Stimulated activated CD8-positive, alpha-beta memory T cell treated with anti-CD3 and anti-CD28 coated beads, Interleukin-15, amount 100 ng/mL, for 1 hour (primary cell): ENCODE measurements at places on chromosomes 2 and 18.

DNA sequence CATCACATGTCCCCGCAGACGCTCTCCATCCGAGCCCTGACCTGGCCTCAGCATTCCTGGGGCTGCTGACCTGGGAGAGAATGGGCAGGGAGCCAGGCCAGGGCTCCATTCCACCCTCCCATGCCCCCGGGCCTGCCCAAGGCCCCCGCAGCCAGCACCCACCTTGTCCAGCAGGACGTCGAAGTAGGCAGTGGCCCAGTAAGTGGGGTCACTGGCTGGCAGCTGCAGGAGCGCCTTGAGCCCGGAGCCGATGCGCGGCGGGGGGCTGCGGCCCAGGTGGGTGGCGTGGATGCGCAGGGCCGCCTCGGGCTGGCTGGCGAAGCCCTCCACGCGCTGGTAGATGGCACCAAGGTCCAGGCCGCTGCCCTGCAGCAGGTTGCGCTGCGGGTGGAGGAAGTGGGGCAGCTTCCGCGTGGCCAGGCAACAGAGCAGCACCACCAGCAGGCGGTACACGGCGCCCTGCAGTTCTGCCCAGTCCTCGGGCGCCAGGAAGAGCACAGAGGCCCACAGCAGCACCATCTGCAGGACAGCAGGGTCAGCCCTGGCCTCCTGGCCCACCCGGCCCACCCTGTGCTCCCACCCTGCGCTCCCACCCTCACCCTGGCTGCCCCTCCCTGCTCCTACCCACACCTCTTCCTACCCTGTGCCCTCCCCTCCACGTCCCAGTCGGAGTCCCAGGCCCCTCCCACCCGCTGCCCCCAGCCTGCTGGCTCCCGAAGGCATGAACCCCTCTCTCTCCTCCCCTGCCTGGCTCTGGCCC, 7.6 kb downstream of the MAB21L4 start:
- DNase-seq, result no peak

GRCh38 chr2:44730593-44730992, 210.9 kb upstream of the SIX3 start:
- no peak for DNase-seq

DNA sequence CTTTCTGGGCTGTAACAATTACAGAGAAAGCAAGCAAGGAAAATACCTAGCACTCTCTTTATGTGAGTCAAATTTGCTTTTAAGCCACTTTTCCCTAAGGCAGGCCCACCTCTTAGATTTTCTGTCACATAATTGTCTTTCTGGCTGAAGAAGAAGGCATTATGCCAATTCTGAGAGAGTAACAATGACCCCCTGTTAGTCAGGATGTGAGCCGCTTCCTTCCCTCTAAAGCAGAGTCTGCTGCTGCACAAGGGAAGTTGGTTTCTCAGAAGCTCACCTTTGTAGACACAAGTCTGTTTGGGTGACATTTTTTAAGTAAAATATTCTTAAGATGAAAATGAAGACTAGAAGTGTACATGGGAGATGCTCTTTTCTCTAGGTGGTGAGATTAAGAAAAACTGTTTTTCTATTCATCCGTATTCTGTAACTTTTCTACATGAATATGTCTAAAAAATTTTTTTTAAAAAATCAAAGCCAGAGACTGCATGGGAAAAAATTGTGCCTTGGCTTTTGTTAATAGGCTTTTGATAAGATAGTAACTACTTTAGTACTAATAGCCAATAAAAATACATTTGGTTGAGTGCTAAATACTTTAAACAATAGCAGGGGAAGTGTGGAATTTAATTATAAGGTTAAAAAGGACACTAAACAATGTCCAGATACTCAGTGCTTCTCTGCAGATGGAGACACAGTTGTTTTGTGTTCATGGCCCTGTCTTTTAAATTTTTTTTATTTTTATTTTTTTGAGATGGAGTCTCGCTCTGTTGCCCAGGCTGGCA, 33.4 kb upstream of the VPS54 start:
- DNase-seq, result no peak

GRCh38 chr2:14998546-14998945, 366.0 kb downstream of the LRATD1 start:
- DNase-seq, result no peak

DNA sequence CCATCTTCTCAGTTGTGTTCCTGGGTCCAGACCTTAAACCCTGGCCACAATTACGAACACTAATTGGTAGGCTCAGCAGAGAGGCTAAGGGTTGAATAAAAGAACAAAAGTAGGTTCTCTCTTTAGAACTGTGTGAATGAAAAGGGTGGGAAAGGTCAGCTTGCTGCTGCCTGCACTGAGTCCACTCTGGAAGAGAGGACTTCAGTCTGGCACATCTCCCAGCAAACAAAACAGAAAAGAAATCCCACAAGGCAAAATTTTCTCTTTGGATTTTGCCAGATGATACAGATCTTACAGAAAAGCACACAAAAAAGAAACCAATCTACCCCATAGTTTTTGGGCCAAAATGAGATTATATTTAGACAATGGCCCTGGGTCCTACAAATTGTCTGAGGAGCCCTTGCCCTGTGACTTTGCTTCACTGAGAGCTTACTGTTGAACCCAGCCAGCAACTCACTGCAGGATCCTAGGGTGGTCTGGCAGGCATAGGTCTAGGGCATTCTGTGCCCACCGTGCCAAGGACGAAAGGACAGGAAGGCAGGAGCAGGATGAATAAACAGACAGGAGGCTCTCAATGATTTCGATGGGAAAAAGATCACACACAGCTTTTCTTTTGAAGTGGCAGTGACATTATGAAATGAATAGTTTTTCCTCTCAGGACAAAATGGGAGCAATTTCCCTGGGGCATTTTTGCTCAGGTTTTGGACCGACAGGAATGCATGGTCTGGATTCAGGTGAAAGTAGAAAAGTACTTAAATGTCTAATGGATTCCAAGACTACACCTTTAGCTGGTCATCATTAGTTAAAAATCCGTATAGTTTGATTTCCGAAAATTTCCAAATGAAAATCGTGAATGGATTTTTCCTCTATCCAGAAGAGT, 68.4 kb upstream of the STAM2 start:
- no peak for DNase-seq

- no peak for DNase-seq
These were observed 31.2 kb downstream of the EPC2 start for GRCh38 chr2:148675708-148676107.

DNA sequence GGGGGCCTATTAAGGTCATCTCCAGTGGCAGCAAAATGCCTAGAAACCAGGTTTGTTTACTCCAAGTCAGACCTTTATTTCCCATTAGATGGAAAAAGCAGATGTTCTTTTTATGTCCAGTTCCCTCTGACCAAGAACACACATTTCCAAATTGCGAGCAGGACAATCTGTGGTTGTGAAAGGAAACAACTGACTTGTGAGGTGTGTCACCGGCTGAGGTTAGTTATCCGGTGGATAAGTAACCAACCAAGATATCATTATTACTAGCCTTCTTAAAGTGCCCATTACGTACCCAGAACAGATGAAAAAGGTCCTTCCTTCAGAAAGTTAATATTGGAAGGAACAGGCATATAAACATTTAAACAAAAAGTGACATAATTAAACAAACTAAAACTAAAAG, 112.9 kb downstream of the THADA start:
- DNase-seq, result no peak

DNA sequence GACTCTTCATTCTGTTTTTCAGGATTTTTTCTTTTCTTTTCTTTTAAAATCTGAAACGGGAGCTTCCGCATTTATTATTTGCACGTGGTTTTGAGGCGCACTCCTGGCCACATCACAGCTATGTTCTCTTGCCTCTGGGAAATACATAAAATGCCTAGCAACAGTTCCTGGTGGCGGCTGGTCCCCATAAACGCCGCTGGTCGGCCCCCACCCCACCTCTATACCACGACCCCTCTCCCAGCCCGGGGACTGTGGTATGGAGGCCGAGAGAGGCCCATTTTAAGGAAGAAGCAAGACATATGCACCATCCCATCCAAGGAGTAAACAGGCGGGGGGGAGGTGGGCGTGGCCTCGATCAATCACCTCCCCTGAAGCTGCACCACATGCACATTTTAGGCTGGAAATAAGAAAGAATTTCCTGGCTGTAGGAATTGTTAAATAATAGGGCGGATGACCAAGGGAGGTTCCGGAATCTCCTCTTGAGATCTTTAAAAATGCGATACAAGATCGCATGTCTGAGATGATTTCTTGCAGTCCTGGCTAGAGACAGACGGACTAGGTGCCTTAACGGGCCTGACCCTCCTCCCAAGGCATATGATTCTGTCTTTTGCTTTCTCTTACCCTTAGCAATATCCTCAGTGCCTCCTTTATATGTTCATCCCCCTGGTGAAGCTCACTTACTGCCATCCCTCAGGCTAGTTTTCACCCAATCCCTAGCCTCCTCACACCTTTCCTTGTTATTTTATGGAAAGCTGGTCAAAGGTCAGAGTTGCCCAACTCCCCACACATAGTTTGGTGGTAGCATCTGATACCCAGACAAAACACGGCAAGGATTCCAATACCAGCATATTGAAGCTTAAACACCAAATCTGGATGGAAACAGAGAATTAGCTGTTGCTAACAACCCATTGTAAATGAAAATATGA, 82.4 kb downstream of the BCL2 start:
- no peak for DNase-seq

DNA sequence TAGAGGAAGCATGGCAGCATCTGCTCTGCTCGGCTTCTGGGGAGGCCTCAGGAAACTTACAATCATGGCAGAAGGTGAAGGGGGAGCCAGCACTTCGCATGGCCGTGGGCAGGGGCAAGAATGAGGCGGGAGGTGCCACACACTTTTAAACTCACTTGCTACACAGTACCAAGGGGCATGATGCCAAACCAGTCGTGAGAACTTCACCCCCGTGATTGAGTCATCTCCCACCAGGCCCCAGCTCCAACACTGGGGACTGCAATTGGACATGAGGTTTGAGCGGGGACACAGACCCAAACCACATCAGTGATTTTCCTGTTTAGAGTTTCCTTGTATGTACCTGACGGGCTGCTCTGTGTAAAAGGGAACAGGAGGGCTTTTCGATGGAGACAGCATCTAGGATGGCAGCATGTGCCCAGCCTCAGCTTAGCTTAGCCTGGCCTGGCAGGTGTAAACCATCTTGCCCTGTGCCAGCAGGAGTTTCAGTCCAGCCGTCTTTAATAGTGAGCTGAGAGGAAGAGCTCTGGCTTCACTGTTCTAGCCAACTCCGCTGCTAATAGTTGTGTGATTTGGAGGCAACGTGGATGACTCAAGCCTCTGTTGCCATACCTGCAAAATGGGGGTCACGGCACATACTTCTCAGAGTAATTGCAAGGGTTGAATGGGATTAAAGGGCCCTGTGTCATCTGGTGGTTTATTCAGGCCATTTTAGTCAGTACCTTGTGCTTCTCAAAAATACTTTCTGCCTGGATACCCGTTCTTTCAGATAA, 101.8 kb downstream of the ASAP2 start:
- DNase-seq, result no peak

- DNase-seq, result no peak
These were observed 125.7 kb upstream of the SNTG2 start for GRCh38 chr2:824954-825353.

DNA sequence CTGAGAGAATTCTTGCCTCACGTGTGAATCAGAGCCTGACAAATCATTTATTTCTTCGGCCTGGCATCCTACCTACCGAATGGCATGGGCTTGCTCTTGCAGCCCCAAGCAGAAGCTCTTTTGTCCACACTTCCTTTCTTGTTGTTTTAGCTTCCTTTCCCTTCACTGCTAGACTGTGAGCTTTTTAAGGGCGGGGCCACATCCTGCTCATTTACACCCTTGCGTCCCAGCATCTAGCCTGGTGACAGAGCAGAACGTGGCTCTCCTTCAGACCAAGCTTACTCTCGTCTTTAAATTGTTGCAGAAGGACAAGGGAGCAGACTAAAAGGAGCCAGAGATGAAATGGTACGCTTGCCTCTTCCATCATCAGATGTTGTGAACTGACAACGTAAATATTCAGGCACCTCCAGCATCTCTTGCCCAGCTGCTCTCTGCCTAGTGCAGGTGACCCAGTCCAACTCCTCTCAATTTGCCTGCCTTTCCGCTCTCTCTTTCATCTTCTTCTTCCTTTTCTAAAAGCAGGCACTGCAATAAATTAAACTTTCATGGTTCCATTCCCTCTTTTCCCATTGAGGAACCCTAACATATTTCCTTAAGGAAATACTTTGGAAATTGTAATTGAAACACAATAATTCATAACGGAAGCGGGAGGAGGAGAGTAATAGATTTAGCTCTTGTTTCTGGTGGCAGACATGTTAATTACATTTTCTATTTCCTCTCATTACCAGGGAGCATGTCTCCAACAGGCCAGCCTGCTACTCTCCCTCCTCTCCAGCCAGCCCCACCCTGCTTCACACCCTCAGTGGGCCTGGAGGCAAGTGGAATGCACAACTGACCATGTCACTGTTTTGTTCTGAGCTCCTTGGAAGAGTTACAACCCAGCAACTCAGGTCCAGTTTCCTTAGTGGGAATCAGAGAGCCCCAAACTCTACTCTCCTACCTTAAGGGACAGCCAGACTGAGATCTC, 228.1 kb upstream of the TRIB2 start:
- DNase-seq, result no peak

DNA sequence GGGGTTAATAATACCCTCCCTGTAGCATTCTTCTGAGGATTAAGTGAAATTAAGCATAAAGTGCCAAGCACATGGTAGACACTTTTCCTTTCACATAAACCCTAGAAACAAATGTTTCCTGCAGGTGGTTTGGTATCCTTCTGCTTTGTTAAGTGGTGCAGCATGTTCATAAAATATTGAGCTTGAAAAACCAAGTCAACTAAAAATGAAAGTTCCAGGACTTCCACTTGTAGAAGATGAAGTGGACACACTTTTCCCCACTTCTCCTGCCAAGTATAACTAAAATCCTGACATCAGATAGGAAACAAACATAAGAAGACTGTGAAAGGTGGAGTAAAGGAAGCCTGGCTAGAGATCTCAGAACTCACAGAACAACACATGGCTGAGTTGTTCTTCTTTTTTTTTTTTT, 90.5 kb downstream of the COLEC12 start:
- no peak for DNase-seq

DNA sequence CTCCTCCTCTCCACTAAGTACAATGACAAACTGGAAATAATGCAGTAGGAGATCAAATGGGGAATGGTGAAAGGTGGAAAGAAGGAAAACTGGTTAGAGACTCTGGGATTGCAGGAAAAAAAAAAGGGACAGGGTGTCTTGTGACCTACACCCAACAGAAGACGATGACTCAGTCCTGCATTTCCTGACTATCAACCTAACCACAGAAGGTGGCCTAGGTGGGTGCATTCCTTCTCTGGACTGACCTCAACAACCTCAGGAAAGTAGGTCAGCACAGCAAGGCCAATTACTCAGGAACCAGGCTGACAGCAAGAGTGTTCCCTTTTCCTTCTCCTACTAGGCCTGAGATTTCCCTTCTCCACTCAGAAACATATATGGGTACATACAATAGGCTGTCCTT, 1386.4 kb upstream of the ZEB2 start:
- DNase-seq, result no peak

GRCh38 chr18:62877411-62878221, 162.3 kb downstream of the PHLPP1 start:
- DNase-seq, result no peak

DNA sequence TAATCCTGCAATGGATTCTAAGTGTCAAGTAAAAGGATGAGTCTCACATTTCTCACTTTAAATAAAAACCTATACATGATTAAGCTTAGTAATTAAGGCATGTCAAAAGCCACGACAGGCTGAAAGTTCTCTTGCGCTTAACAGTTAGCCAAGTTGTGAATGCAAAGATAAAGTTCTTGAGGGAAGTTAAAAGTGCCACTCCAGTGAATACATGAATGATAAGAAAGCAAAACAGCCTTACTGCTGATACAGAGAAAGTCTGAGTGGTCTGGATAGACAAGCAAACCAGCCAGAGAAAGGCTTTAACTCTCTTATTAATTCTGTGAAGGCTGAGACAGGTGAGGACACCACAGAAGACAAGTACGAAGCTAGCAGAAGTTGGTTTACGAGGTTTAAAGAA, 12.7 kb downstream of the THOC1 start:
- DNase-seq, result no peak

- DNase-seq, result no peak
These were observed 520.0 kb downstream of the TXNL1 start for GRCh38 chr18:56118422-56118821.
